HCT116 (cell line): ENCODE measurements at places on chromosomes 11 and 22.

DNA sequence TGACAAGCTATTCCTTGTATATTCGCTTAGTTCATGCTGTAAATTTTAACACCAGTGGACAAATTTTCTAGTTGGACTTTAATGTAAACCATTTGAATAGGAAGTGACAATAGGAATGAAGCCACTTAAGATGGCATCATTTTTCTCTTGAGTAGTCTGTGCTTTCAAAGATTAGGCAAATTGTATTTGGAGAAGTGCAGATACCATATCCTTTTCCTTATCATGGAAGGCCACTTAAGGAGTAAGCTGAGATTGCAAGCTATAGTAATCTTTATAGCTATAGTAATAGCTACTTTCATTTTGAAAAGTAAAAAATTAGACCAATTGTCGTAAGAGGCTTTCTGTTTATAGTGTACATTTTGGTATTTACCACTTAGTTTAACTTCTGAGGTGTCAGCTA, 12.8 kb downstream of the CAPRIN1 start:
- no peak for DNase-seq

GRCh38 chr22:39994041-39994565, 651 bp upstream of the FAM83F start:
- no peak for DNase-seq

- no peak for DNase-seq
Observed at GRCh38 chr11:111983187-111983986, 41.8 kb upstream of the DLAT start.

- no peak for DNase-seq
Observed at GRCh38 chr11:67700141-67700540, 25.7 kb upstream of the ALDH3B2 start.

DNA sequence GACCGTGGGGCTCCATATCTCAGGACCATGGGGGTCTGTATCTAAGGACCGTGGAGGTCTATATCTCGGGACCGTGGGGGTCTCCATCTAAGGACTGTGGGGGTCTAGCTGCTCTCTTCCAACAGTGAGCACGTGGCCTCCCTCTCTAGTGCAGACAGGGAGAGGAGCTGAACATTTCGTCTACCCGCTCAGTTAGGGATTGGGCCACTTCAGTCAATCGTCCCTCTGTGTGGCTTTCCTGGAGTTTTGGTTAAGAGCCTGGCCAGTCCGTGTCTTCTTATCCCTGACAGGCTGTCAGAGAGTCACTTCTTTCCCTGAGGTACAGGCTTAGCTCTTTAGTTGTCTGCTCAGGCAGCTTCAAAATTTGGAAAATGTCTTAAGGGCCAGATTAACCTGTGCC, 3.1 kb downstream of the KRTAP5-1 start:
- no peak for DNase-seq

DNA sequence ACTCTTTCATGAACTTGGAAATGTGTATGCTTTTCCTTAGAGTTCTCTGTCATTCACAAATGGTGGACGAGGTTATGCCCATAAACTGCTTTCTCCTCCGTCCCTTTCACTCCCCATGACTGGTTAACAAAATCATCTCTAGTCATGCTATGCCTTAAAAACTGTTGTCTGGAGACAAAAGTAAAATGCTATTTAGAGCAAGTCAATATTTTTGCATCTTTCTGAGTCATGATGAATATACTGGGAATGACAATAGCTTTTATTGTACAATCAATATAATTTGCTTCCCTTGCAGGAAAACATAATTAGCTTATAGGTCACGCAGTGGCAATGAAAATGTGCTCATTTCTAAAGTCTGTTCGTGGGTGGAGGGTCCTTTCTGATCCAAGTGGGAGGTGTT, 216.7 kb upstream of the SORL1-AS1 start:
- DNase-seq = no peak

DNA sequence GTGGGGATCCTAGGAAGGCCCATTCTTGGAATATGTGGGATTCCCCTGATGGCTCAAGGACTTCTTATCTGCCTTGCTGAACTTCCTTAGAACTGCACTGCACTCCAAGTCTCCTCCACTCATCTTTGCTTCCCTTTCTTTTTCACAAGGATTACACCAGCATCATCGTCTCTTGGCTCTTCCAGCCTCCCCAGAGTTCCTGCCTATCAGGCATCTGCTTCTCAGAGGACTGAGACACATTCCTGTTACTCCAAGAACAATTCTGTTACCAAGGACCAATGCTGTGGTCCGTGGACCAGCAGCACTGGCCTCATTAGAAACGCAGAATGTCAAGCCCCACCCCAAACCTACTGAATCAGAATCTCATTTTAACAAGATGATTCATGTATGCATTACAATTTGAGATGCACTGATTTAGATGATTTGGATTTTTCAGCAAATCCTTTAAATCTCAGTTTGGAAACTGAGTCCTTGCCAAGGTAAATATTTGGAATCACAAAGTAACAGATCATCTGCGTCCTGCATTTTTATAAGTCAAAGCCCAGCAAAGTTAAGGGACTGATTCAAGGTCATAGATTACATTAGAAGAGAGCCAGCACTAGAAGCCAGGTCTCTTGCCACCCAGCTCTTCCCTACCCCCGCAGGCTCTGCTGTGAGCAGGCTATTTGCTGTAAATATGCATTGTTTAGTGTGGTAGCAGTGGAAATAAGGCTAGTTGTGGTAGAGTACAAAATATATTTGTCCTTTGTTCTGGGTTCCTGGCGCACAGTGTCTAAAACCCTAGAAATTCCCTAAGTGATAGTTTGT, 110.9 kb downstream of the SWAP70 start:
- DNase-seq = no peak

GRCh38 chr22:47678048-47678447, 915.6 kb downstream of the TBC1D22A start:
- no peak for DNase-seq

- peak; percentile 87 for DNase-seq
Observed at GRCh38 chr22:35629406-35630216, 12.5 kb upstream of the MB start.

- no peak for DNase-seq
Observed at GRCh38 chr22:24873226-24873625, 67.2 kb downstream of the SGSM1 start.

DNA sequence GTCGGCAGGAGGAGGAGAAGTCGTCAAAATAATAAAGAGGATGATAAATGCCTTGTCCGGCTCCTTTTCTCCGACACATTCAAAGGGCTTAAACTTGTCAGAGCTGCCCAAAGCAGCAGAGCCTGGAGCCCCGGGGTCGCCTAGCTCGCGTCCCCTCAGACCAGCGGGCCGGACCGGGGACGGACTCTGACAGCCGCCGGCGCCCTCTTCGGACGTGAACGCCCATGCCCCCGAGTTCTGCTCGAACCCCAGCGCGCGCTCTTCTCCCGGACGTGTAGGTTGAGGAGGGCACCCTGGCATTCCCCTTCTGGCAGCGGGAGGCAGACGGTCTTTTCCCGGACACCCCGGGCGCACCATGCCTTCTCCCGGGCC, 999 bp downstream of the FGF3 start:
- DNase-seq = no peak

DNA sequence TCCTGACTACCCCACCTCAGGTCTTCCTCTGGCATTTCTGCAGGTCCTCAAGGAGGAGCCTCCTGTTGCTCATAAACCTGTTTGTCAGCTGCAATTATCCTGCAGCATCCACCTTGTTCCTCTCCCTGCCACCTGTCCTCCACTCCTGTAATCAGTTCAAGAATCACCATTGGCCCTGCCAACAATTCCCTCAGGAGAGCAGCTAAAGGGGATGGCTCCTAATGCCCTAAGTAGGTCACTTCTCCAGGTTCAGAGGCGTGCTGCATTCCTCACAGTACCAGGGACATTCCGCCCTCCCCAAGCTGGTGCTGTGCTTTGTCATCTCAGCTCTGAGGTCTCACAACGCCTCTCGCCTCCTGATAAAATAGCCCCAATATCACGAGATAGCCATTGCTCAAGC, 2.1 kb downstream of the CLDN25 start:
- no peak for DNase-seq

DNA sequence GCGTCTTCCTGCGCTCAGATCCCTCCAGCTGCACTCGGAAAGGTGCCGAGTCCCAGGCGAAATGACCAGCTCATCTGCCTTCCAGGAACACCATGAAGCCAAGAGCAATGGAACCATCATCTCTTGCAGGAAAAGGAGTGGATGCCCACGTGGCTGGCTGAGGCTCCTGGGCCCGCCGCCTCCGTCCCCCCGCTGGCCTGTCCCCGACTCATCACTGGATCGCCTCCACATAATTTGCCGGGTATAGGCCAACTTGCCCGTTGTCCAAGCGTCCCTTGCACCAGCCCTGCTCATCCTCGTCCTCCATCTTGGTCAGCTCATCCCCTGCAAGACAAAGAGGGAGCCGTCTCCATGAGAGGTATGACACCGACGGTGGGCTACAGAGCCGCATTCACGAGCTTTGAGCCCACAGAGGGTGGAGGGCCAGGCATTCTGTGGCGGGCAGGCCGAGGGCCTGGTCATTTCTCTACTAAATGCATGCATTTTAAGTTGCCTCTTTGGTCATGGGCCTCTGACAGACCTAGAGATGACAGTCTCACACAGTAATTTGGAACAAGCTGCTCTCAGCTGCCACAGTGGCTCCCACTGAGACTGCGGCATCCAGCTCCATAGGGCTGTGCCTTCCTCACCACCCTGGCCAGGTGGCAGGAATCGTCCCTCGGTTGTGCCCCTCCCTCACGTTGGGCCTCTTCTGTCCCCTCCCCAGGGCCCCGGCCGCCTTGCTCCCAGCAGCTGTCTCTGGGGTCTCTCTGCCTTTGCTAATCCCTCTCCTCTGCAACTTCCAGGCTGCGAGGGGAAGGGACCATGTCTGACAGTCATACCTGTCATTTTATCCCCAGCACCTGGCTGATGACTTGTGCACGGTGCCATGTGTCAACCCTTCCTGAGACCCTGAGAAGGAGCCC, 14.3 kb upstream of the ARFGAP3 start:
- DNase-seq = no peak

GRCh38 chr11:134837887-134838232, 425.8 kb upstream of the B3GAT1 start:
- DNase-seq = no peak

GRCh38 chr11:32722255-32722654, 72.2 kb downstream of the CCDC73 start:
- no peak for DNase-seq

- DNase-seq = no peak
Observed at GRCh38 chr11:38538866-38539680, 1941.0 kb upstream of the RAG2 start.

GRCh38 chr11:60118338-60118737, 29.9 kb downstream of the MS4A2 start:
- DNase-seq = no peak

DNA sequence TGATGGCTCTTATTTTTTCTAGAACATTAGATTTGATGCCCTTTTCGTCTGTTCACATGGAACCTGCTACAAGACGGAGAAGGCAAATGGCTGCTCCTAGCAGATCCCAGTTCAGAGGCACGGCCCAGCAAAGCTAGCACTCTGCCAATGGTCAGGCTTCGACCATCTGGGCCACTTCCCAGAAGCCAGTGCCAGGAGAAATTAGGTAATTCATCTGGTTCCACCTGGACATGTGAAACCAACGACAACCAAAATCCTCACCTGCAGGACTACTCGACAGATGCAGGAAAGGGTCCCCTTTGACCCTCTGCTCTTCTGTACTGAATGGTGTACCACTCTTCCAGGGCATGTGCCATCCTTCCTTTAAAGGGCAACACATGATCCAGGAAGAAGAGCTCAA, 25.4 kb downstream of the MICAL3 start:
- no peak for DNase-seq

DNA sequence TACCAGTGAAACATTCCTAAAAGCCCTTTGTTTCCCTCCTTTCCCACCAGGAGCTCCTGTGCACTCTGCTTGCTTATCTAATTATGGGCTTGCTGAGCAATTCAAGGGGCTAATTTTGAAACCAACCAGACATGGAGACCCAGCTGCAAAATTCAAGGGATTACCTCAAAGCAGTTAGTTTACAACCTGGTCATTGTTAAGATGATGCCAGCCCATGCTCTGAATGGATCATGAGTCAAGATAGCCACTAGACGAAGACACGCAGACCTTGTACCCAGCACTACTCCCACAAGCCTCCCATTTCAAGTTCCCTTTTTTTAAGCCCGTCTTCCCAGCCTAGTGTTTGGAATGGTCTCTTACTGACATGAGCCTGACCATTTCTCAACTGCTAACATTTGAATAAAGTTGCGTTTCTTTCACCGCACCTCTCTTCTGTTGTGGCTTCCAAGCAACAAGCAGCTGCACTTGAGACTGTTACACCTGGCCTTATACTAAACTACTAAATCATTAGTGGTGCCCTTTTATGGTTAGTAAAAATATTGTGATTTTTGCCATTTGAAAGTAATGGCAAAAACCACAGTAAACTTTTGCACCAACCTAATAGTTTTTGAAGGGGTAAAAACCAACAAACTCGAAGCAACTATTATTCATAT, 315.3 kb upstream of the LUZP2 start:
- no peak for DNase-seq

DNA sequence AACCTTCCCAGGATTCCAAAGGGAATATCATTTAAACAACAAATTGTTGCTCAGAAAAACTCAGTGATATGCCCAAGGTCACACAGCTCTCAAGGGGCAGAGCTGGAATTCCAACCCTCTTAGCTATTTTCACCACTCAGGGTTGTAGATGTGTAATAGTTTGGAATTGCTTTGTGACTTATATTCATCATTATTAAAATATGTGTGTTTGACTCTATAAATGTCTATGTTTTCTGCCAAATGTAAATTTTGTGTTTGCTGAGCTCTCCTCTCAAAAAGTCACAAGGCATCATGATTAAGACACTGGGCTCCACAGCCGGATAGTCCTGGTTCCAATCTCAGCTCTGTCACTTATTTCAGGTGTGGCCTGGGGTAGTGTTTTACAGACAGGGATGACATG, 407.3 kb downstream of the TMEM135 start:
- DNase-seq = no peak

DNA sequence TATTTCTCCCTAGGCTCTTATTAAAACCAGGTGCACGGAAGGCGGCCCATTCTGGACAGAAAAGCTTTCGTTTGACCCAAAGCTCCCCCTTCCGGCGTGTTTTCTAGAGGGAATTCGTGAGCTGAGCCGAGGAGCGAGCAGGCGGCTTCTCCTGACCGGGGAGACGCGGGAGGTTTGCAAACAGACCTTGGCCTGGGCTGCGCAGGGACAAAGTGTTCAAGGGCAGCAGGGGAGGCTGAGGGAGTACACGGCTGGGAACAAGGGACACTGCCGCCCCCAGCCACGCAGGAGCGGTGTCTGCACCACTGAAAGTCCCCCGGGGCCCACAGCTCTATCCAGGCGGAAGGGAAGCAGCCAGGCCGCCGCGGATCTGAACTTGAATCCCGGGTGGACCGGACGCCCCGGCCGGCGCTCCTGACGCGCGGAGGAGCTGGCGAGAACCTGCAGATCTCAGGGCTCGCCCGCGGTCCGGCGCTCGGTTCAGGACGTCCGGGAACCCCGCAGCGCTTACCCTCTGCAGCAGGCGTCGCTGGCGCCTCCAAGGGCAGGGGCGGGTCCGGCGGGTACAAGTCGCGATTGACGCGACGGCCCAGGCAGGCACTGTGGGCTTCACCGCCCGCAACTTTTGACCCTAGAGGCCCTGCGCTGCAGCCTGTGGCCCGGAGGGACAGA, 101.9 kb downstream of the WT1 start:
- DNase-seq = no peak

DNA sequence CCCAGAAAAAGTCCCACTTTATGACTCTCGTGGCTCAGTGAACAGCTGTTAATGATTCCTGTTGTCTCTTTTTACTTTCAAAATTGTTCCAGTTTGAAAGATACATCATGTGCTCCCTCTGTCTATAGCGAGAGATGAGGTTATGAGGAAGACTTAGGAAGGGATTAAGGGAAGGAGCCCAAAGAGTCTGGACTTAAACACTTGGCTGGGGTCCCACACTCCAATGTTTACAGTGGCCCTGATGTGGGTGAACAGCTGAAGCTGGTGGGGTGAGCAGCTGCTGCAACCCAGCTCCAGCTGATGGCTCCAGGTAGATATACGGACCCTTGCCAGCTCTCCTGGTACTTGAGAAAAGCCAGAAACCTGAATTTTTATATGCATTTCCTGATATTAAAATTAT, 84.5 kb upstream of the PLET1 start:
- DNase-seq = no peak
